ENCODE measurements at places on chromosomes 7 and 10. TPM values are rescaled to one million over a fixed set of nuclear protein-coding genes. Genes with fewer than 3 reads are reported as not detected.

CASD1 gene
- total RNA-seq, result 18.8 TPM

COL26A1 gene
- total RNA-seq, result not detected

BRAT1 gene
- 19.0 TPM for total RNA-seq

ACBD7 gene
- not detected for total RNA-seq

PTPRZ1 gene
- total RNA-seq, result 1.8 TPM

TBXAS1 gene
- total RNA-seq, result 9.1 TPM

LBX1 gene
- total RNA-seq, result not detected

CYP2W1 gene
- not detected for total RNA-seq

LRIT1 gene
- not detected for total RNA-seq

VIPR2 gene
- 9.5 TPM for total RNA-seq

HKDC1 gene
- 0.15 TPM for total RNA-seq

HOXA9 gene
- total RNA-seq, result not detected

C10orf53 gene
- total RNA-seq, result not detected

FAM53B gene
- total RNA-seq, result 34.6 TPM
